ENCODE measurements at places on chromosomes 5 and 9.
A peak's percentile ranks its signal among the peaks of the same experiment; 100 is the strongest.

- DNase-seq, result peak; percentile 44
Measured at GRCh38 chr5:41843456-41844370, 26.5 kb downstream of the OXCT1 start.

- no peak for DNase-seq
Measured at GRCh38 chr9:93118863-93119702, 15.0 kb downstream of the NINJ1 start.

DNA sequence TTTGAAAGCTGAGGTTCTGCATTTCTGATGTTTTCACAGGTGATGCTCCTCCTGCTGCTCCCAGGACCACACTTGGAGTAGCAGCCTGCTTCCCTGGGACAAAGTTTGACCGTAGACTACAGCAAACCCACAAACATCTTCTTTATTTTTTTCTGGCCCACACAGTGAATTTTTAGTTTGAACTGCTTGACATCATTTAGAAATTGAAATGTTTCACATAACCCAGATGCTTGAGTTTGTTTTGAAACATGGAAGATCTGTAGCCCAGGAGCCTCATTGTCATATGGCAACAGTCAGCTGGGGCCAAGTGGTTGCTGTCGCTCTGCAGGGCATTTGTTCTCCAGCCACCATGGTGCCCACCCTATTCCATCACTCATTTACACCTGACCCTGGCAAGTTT, 8.4 kb downstream of the SH3TC2 start:
- DNase-seq, result no peak

DNA sequence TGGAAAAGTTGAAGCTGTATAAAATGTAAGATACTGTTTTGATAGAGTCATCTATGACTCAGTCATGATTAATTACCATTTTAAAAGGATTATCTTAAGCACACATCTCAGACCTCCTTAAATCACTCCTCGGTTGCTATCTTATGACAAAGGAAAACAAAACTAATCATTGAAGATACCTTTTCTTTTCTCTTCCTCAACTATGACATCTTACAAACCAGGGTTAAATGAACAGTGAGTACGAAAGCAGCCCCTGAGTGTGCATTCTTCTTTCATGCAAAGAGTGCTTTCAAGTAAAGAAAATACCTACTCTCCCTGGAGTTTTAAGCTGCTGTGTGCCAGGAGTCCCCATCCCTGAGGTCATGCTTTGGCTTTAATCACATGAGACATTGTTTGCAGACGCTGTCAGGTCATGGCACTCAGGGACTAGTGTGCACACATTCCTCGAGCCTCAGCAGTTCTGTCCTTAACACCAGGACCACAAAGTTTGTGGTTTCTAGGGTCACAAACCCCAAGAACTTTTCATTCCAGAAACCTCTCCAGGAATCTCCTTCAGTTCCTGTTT, 86.7 kb upstream of the ICE1 start:
- DNase-seq, result peak; percentile 41

DNA sequence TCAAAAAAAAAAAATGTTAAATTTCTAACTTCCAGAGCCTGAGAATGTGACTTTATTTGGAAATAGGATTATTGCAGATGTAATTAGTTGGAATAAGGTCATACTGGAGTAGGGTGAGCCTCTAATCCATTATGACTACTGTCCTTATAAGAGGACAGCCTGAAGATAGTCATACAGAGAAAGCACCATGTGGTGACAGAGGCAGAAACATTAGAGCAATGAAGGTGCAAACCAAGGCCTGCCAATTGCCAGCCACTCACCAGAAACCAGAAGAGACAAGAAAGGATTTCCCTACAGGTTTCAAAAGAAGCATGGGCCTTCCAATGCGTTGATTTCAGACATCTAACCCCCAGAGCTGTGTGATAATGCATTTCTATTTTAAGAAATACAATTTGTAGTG, 659.2 kb upstream of the CHD1 start:
- no peak for DNase-seq
